ENCODE measurements at places on chromosomes 12 and 14. TPM values are rescaled to one million over a fixed set of nuclear protein-coding genes. Genes with fewer than 3 reads are reported as not detected.

DNA sequence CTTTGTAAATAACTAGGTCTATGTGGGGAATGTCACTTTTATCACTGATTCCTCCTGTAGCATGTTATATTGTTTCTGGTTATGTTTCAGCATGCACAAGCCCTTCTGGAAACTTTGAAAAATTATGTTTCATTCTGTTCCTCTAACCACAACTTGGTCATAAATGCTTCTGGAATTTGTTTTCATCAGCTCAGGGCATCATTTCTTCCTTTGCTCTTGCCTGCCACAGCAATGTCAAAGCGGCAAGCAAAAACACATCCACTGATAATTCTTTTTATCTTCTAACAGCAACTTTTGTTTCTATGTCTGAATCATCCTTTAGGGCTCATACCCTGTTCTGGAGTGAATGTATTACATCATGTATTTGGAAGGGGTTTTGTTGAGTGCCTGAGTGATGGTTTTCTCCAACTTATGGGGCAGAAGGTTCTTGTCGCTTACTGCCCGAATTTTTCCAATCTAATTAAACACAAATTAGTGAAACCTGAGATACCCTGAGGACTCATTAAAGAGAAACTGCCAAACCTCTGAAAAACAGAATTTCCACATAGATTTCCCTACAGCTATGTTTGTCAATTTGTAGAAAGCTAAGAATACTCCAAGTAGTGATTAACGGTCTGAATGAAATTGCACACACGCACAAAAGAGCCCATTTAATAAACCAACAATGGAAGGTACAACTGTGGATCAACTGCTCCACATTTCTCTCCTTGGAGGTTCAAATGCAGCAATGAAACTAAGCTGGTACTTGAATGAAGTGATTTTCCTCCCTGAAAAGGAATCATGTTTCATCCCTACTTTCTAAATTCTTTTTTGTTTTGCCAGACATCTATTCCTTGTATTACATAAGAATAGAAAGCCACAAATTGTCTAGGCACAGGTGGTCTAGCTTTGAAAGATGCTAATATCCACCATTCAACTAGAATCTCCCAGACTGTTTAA, 173.5 kb upstream of the KRR1 start:
- peak; percentile 67 for DNase-seq

The RPS29 gene
- 2,086 TPM for total RNA-seq

The ALX1 gene
- not detected for total RNA-seq

DNA sequence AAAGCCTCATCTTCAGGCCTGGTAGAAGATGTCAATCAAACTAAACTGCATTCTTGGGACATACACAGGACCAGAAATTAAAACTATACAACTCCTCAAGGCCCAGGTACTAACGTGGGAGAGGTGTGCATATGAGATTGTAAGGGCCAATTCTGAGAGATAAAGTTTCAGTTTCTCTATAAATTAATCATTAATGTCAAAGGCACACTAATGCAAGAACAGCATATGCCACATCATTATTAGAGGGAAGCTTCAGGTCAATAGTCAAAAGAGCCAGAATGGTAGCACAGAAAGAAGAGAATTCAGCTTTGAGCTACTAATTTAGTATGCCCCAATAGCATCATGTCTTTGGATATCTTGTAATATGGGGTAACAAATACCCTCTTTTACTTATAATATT, 744.9 kb upstream of the MGAT4C start:
- no peak for DNase-seq

- no peak for DNase-seq
Observed at GRCh38 chr12:82745063-82745674, 58.5 kb downstream of the TMTC2 start.

DNA sequence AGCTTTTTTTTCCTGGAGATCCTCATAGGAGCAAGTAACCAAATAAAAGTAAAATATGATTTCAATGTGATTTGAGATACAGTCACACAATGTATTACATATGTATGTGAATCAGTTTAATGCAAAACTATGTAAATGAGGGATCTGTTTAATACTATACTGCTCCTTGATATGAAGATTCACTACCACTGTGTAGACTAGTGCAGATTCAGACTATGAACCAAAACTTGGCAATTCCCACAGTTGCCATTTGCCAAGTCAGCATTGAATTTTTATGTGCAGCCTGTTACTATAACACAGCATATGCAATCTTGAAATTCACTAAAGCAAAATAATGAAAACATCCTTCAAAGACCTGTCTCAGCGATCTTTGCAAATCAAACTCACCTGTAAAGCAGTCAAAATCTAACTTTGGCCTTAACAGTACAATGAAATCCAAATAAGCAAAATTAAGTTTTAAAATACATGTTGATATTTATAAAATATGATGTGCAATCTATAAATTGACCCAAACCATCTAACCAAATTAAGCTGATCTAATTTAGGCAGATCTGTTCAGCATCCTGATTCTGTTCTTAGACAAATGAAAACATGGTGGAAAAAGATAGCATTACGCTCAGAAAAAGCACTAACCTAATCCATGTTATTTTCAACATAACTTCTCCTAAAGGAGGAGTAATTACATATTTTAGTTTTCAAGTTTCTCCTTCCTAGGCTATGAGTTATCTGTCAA, 25.5 kb upstream of the LMNTD1 start:
- DNase-seq, result no peak

GRCh38 chr12:57983146-57983857, 41.9 kb downstream of the ATP23 start:
- DNase-seq, result peak; percentile 46

DNA sequence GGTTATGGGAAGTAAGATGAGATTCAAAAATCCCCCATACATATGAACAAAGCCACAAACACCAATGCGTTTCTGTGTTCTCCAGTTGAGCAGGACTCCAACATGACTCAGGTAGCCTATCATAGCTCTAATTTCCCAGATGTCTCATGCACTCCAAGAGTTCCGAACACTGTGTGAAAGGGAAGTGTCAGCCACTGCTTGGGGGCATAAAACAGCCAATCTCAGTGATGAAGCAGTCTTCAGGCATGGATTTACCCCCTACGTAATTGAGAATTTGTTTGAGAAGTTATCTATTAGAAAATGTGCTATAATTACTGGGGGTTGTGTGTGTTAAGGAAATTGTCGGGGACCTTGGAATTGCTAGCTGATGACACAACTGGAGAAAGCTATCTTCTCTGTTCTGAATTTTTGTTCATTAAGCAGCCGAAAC, 153.9 kb upstream of the AVPR1A start:
- no peak for DNase-seq

The SLC25A3 gene
- 924 TPM for total RNA-seq

The ABCD4 gene
- 21.0 TPM for total RNA-seq

- DNase-seq, result peak; percentile 14
Observed at GRCh38 chr14:54000341-54000811, 43.8 kb upstream of the BMP4 start.

DNA sequence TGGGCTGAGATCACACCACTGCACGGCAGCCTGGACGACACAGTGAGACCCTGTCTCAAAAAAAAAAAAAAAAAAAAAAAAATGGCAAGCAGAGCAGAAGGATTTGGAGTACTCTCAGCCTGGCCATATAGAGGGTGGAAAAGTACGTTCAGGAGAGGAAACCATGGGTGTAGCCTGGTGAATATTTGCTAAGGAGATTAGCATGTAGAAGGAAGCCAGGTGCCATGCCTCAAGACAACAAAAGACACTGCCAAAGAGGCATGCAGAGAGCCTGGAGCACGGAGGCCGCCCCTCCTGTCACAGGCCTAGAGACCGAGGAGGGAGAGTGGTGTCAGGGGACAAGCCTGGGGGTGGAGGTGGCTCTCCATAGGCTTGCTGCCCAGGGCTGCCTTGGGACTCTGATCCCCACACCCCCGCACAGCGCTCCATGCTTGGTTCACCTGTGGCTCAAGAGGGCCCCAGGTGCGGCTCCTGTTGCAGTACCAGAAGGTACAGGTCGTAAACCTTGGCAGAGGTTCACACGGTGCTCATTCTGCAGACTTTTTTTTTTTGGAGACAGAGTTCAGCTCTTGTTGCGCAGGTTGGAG, 27.9 kb upstream of the DEGS2 start:
- no peak for DNase-seq

The ABCC9 gene
- 0.26 TPM for total RNA-seq

DNA sequence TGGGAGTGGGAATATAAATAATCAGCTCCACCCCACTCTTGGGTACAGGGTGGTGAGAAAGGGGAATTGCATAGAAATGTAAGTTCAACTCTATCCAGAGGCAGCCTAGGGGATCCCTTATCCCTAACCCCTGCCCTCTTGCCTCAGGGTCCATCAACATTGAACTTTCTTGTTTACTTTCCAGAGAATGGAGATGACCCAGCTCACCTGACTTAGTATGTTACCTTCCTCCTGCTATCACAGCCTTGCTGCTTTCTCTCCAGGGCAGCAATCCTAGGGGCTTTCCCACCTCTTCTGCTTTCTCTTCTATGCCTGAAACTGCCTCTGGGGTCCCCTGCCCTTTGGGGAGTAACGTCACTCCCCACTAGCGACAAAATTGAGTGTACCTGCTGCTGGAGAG, 2.7 kb downstream of the LRP1 start:
- DNase-seq, result no peak

DNA sequence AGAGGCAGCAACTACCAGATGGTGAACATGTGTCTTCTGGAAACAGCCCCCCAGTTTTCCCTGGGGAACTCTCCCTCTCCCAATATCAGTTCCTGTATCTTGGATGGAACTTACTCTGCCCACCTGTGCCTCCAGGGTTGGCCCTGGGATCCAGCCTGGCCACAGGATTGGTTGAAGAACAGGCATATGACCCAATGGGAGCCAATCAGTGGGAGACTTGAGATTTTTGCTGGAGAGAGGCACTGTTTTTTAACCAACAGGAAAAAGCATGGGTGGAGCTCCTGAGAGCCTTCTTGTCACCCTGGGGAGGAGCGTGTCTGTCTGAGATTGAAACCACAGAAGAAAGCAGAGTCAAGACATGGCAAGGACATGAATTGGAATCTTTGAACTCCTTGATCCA, 33.6 kb upstream of the COX6A1 start:
- DNase-seq, result peak; percentile 5

- DNase-seq, result peak; percentile 97
Observed at GRCh38 chr12:124764451-124764850, 99.2 kb downstream of the SCARB1 start.

The KMT2D gene
- 22.6 TPM for total RNA-seq

The BDKRB1 gene
- 4.2 TPM for total RNA-seq

DNA sequence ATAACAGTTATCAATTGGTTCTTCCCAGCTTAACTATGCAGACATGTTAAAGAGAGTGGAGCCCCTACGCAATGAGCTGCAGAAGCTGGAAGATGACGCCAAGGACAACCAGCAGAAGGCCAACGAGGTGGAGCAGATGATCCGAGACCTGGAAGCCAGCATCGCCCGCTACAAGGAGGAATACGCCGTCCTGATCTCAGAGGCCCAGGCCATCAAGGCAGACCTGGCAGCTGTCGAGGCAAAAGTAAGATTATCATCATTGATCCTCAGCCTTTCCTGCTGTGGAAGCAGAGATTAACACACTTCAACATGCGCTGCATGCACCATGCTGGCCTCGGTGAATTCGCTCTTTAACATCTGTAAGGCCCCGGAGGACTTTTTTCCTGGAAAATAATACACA, 53.6 kb downstream of the HSP90AA1 start:
- DNase-seq, result no peak

The IQSEC3 gene
- total RNA-seq, result not detected

The ASIC1 gene
- 1.2 TPM for total RNA-seq

The AKAP5 gene
- total RNA-seq, result 0.13 TPM

- DNase-seq, result peak; percentile 23
Observed at GRCh38 chr14:51852541-51852940, 7.9 kb upstream of the GNG2 start.

The OAS2 gene
- 2.9 TPM for total RNA-seq

- DNase-seq, result peak; percentile 26
Observed at GRCh38 chr12:28424965-28425364, 234.7 kb downstream of the CCDC91 start.

DNA sequence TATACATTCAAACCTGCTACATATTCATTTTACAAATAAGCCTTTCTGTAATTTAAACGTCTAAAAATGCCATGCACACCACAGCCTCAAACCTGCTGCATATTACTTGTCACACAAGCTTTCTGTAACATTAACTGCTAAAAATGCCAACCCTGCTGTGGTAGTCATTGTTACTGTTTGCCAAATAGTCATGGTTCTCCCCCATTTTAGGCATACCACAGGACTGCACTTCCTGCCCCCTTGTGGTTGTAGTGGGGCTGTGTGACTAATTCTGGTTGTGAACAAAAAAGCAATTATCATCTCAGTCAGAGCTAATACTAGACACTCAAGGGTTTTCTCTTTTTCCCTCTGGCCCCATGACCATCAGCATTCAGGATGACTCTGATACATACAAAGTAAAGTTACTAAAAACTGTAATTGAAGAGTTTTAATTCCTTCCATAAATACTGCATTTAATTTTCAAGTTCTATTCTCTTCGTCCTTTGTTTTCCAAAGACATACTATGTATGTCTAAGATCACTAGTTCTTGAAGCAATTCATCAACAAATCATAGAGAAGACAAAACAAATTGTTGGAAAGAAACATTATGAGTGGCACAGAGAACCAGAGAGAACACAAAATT, 5.7 kb upstream of the SLC35F4 start:
- peak; percentile 24 for DNase-seq

The GPR84 gene
- total RNA-seq, result not detected

- DNase-seq, result no peak
Observed at GRCh38 chr12:46470036-46470627, 97.6 kb upstream of the SLC38A2 start.

The IL22 gene
- total RNA-seq, result not detected

DNA sequence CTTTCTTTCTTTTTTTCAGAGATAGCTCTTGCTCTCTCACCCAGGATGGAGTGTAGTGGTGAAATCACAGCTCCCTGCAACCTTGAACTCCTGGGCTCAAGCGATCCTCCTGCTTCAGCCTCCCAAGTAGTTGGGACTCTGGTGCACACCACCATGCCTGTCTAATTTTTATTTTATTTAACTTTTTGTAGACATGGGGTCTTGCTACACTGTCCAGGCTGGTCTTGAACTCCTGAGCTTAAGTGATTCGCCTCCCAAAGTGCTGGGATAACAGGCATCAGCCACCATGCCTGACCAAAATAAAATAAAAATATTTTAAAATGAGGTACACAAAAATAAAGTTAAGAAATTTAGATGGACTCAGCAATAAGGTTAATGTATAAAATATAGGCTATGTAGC, 5.1 kb upstream of the LEMD3 start:
- DNase-seq, result no peak

The CYP27B1 gene
- 0.90 TPM for total RNA-seq

The LRIG3 gene
- 11.5 TPM for total RNA-seq

GRCh38 chr14:61126603-61127498, 145.8 kb downstream of the SLC38A6 start:
- DNase-seq, result no peak

The LYZ gene
- not detected for total RNA-seq

The NXPH4 gene
- total RNA-seq, result 1.4 TPM

GRCh38 chr12:129615001-129615400, 288.8 kb downstream of the TMEM132D start:
- no peak for DNase-seq

GRCh38 chr14:79161571-79161970, 991.4 kb downstream of the NRXN3 start:
- DNase-seq, result peak; percentile 31

Measured in LHCN-M2 (cell line).